Stimulated activated CD4-positive, alpha-beta T cell treated with anti-CD3 and anti-CD28 coated beads, Interleukin-15, amount 100 ng/mL, for 1 hour (primary cell): ENCODE measurements at places on chromosomes 16 and 17.

- no peak for DNase-seq
Measured at GRCh38 chr16:79261481-79261940, 339.0 kb downstream of the MAF start.

- DNase-seq, result no peak
Measured at GRCh38 chr16:18950469-18951185, 24.4 kb upstream of the SMG1 start.

GRCh38 chr17:56292578-56292977 lies 139.3 kb downstream of the ANKFN1 start:
- DNase-seq, result no peak

DNA sequence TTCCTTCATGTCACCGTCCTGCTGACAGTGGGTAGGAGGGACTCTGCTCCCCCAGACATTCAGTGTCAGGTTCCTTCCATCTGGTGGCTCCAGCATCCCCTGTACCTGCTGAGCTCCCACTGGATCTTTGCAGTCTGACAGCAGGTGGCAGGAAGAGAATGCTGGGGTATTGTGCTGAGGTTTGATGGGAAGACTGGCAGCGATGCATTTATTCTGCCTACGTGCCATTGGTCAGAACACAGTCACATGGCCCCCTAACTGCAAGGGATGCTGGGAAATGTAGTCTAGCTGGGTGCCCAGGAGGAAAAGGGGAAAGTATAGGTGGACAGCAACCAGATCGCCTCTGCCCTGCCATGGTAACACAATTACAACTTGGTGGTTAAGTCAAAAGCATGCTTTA lies 44.4 kb downstream of the IRX3 start:
- no peak for DNase-seq

DNA sequence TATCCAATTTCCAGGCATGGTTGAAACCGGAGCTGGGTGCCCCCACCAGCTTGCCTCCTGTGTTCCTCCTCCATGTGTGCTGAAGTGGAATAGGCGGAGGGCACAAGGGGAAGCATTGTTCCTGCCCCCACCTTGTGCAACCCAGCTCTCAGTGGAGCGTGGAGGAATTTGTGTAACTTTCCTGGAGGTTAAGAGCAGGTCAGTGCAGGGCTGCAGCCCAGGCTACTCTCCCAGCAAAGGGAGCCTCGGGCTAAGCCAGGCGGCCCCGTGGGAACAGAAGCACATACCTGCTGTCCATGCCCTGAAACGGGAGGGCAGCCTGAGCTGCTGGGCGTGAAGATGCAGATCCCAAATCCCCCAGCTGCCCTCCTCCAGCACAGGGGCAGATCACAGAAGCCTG lies 158.8 kb upstream of the LHX1 start:
- no peak for DNase-seq

DNA sequence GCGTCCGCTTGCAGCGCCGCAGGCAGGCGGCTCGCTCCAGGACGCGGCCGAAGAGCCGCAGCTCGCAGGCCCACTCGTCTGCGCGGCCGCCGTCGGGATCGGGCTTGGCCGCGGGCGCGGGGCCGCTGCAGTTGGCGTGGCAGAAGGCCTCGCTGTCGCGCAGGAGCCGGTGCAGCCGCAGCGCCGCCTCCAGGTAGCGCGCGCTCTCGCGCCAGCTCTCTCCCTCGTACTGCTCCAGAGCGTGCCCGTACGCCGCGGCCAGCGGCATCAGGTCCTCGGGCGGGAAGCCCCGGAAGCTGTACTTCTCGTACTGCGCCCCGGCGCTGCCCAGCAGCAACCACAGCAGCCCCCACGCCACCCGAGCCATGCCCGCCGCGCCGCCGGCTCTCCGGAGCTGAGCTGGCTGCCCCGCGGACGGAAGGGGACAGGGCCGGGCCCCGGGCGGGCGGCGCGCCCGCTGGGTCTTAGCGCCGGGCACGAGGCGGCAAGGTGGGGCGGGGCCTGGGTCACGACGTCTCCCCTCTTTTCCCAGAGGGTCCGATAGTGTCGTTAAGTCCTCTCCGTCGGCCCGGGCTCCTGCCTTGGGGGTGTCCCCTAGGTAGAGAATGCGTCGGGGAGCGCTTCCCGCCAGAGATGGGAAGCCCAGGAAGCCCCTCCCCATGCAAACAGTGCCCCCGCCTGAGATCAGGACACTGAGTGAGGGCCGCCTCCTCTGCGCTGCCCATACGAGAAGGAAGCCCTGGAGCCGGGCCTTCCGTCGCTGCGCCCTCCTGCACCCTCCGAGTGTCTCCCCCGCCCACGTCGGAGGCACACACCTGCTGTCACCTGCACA lies at the start of gene P3H4:
TSS of gene P3H4 (minus strand) at position 401 of the 832 bp plus-strand sequence. CDS start at position 367, 34 bp downstream.
- peak; percentile 54 for DNase-seq

DNA sequence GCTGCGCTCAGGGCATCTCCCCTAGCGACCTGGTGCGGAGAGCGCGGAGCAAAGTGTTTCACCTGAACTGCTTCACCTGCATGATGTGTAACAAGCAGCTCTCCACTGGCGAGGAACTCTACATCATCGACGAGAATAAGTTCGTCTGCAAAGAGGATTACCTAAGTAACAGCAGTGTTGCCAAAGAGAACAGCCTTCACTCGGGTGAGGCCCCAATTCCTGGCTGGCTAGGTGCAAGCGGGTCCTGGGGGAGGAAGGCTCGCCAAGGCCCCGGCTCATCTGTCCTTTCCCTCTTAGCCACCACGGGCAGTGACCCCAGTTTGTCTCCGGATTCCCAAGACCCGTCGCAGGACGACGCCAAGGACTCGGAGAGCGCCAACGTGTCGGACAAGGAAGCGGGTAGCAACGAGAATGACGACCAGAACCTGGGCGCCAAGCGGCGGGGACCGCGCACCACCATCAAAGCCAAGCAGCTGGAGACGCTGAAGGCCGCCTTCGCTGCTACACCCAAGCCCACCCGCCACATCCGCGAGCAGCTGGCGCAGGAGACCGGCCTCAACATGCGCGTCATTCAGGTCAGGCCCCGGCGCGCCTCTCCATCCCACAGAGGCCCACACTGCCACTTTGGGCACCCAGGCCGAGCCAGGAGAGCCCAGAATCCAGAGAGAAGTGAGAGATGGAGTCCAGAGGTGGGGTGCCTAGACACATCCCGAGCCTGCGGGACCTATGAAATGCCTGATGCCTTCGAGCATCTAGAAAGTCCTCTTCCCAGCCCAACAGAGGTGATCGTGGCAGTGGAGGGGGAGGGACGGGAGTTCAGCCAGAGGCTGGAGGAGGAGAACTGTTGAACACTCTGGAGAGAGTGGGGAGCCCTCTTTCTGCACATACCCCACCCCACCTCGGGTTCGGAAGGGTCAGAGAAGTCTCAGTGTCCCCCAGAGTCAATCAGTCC lies 3.3 kb downstream of the LHX1 start:
- DNase-seq, result no peak

GRCh38 chr17:78306913-78307312 lies 53.0 kb downstream of the SOCS3 start:
- no peak for DNase-seq

DNA sequence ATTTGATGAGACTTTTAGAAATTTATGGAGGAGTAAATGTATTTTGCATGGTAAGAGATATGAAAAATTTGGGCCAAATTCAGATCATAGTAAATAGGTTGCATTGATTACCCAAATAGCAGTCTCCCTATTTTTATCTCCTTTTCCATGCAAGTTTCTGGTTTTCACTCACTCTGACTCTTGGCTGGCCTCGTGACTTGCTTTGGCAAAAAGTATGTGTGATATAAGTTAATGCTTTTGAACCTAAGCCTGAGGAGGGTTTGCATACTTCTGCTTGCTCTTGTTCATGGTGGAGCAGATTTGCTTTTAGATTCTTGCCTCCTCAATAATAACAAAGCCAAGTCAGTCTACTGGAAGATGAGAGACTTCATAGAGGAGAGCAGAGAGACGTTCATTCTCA lies 1045.9 kb upstream of the CDH8 start:
- no peak for DNase-seq

GRCh38 chr17:46759141-46759540 lies 59.4 kb downstream of the WNT3 start:
- no peak for DNase-seq

DNA sequence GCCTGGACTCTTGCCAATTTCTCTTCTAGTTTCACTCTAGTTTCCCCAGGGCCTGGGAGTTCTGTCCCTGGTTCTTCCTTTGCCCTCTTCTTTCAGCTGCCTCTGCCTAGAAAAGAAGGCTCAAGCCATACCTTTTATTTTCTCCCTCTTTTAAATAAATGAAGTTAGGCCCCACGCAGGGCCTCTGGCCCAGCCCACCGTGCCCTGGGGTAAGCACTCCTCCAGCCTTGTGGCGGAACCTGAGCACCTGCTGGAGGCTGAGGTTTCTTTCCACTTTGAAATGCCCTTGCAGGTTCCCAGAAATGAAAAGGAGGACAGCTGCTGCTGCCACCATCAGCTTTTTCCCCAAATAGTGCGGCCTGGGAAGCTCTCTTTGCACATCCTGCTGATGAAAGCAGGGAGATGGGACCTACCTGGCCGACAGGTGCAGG lies 139.4 kb downstream of the CCDC182 start:
- DNase-seq, result no peak

- DNase-seq, result no peak
Measured at GRCh38 chr16:50449800-50450199, 81.0 kb upstream of the BRD7 start.

DNA sequence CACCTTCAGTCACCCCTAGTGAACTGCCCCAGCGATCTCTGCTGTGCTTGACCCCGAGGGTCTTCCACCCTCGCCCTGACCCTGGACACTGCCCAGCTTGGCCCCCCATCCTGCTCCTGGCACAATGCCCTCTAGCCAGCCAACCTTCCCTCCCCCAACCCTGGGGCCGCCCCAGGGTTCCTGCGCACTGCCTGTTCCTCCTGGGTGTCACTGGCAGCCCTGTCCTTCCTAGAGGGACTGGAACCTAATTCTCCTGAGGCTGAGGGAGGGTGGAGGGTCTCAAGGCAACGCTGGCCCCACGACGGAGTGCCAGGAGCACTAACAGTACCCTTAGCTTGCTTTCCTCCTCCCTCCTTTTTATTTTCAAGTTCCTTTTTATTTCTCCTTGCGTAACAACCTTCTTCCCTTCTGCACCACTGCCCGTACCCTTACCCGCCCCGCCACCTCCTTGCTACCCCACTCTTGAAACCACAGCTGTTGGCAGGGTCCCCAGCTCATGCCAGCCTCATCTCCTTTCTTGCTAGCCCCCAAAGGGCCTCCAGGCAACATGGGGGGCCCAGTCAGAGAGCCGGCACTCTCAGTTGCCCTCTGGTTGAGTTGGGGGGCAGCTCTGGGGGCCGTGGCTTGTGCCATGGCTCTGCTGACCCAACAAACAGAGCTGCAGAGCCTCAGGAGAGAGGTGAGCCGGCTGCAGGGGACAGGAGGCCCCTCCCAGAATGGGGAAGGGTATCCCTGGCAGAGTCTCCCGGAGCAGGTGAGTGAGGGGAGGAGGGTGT lies at the start of gene TNFSF13:
TSS of gene TNFSF13 (plus strand) at position 207 of the 776 bp plus-strand sequence. CDS start at position 497, 290 bp downstream.
- DNase-seq, result no peak

DNA sequence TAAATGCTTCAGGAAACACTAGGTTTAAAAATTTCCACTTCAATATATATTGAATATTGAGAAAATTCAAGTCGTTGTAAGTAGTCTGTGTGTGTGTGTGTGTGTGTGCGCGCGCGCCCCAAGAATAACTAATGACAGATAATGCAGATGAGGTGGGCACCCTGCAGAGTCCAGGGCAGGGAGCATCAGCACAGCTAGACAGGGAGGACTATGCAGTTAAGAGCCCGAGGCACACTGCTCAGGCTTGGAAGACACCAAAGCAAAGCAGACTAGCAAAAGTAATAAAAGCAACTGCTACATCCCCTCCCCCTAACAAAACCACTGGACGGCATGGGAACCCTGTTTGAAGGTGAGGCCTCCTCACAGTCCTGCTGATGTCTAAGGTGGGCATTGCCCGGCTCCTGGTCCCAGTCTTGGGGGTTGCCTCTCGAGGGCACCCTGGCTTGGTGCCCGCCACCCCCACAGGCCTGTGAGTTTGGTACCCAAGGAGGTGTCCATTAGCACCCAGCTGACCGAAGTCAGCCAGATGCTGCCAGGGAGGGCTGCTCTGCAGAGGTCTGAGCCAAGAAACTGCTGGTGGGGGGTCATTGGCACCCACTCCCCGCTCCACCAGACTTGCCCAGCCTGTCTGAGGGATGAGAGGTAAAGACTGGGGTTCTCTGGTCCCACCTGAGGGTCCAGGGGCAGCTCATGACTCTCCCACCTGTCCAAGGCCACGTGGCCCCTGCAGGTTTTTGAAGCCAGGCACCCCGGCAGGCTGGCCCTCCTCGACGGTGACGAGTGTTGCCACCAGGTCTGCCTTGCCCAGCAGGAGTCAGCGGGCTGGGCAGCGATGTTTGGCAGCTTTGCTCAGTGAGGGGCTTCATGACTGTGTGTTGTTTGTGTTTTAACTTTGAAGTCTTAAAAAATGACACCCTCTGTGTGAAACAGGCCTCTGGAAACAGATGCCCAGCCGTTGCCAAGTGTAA lies 18.7 kb downstream of the LRRC75A start:
- no peak for DNase-seq

- no peak for DNase-seq
Measured at GRCh38 chr16:72991211-72991610, 56.7 kb downstream of the ZFHX3 start.

GRCh38 chr17:78680436-78680835 lies 101.6 kb downstream of the CYTH1 start:
- DNase-seq, result no peak

- no peak for DNase-seq
Measured at GRCh38 chr17:36105781-36106492, 2.3 kb downstream of the CCL4 start.

GRCh38 chr17:74239172-74239571 lies 25.8 kb downstream of the TTYH2 start:
- DNase-seq, result no peak

- no peak for DNase-seq
Measured at GRCh38 chr17:66177048-66177447, 14.9 kb downstream of the CEP112 start.

- DNase-seq, result no peak
Measured at GRCh38 chr17:43924558-43924957, 17.2 kb upstream of the MPP2 start.
